ENCODE measurements at places on chromosomes 3 and 15.

DNA sequence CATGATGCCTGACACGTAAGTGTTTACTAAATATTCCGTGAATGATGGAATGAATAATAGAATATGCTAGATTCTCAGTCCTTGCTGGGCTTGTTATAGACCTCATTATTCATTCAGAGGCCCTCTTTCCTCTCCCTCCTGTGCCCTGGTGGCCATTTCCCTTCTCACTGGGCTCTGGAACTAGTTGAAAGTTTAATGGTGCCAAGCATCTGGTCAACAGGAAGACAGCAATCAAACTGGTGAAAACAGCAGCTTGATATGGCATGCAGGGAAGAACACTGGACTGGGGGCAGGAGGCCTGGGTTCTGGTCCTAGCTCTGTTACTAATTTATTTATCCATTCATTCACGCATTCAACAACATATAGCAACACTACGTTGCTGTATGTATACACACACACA lies 3.7 kb upstream of the APOD start:
- no peaks in the 10 kb centered on the region for H3K27me3 ChIP-seq
- no peak overlapping the region for H3K27ac ChIP-seq
- H3K4me1 ChIP-seq: no peaks in the 10 kb centered on the region
- no peak for DNase-seq

GRCh38 chr3:189841473-189842205 lies 210.4 kb downstream of the TP63 start:
- H3K4me1 ChIP-seq: no peaks in the 10 kb centered on the region
- H3K27ac ChIP-seq: no peak overlapping the region
- H3K36me3 ChIP-seq: no peaks in the 10 kb centered on the region

GRCh38 chr15:49439678-49440395 lies 16.8 kb downstream of the FGF7 start:
- H3K27ac ChIP-seq: no peak overlapping the region
- no peak for DNase-seq
- H3K4me1 ChIP-seq: no peaks in the 10 kb centered on the region
- no peak overlapping the region for H3K4me3 ChIP-seq
- H3K27me3 ChIP-seq: no peaks in the 10 kb centered on the region
- H3K36me3 ChIP-seq: no peaks in the 10 kb centered on the region

DNA sequence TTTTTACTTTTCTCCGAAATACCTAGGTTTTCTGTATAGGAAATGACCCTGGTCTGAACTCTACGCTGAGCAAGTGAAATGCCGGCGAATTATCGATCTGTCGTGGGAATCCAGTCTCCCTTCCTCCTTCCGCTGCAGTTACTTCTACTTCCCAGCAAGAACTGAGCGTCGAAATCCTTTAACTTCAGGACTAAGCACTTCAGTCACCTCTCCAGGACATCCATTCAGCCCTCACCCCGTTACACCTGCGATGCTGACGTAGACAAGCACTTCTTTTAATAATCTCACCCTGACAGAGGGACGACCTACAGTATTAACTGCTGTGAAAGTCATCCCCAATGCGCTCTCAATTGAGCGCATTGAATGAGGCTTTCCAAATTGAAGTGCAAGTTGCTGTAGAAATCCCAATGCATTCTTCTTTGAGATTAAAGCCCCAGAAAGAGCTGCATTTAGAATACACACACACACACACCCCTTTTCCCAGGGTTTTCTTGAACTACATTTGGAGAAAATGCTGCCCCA lies 1.3 kb downstream of the TOP2B start:
- H3K27ac ChIP-seq: no peak overlapping the region
- peak overlapping the region; percentile 63 for H3K4me3 ChIP-seq
- H3K27me3 ChIP-seq: no peaks in the 10 kb centered on the region
- H3K36me3 ChIP-seq: no peaks in the 10 kb centered on the region

DNA sequence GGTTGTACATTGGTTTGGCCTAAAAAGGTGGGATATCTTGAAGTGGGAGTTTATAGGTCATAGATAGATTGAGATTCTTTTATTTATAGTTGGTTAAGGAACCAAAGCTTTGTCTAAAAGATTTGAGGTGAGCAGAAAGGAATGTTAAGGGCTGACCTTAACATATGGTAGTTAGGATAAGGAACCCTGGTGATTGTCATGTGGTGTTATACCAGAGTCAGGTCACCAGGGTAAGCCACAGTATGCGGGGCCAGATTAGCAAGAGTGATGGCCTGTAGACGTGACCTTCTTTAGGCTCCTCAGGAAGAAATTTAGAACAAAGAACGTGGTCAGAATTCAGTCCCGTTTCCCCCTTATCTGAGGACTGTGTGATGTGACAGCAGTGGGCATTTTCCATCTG lies 249.2 kb downstream of the GABRG3 start:
- H3K27me3 ChIP-seq: no peaks in the 10 kb centered on the region
- no peaks in the 10 kb centered on the region for H3K36me3 ChIP-seq
- no peak overlapping the region for H3K4me3 ChIP-seq
- no peak for DNase-seq

DNA sequence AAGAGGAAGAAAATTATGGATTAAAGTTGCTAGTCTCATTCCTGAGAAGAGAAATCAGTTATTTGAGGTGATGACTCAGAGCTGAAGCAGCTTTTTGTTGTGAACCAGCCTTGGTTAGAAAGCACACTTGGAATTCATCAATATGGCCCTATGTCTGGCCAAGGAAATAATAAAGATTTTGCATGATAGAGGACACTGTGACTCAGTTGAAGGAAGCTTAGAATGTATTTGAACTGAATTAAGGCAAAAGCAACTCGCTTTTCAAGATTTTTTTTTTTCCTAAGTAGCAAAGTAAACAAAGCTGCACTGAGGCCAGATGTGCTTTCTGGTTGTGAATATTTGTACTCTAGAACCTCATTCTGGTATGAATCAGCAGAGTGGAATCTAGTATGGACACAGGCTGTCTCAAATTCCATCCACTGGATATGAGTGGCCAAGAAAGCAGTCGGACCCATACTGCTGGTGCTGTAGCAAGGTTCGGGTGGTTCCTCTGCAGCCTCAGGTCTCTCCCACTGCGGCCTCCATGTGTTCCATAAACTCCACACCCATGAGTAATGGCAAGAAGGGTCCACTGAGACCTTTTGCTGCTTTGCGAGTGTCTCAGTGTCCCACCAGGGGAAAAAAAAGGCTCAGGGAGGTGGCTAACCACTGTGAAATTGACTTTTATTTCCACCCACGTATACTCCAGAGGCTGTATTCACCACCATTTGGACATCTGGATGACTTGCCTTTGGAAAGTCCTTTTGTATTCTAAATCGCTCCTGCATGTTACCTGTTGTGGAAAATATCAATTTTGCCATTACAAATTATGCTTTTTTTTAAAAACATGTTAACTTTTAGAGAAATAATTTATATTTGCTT lies 53.1 kb downstream of the TGFBR2 start:
- DNase-seq: no peak
- no peak overlapping the region for H3K27ac ChIP-seq
- H3K4me1 ChIP-seq: peaks cover 3% of the 10 kb centered on the region
- H3K27me3 ChIP-seq: no peaks in the 10 kb centered on the region

- no peaks in the 10 kb centered on the region for H3K27me3 ChIP-seq
- DNase-seq: no peak
- no peaks in the 10 kb centered on the region for H3K36me3 ChIP-seq
Measured at GRCh38 chr3:112681822-112682325, 40.9 kb upstream of the CCDC80 start.

DNA sequence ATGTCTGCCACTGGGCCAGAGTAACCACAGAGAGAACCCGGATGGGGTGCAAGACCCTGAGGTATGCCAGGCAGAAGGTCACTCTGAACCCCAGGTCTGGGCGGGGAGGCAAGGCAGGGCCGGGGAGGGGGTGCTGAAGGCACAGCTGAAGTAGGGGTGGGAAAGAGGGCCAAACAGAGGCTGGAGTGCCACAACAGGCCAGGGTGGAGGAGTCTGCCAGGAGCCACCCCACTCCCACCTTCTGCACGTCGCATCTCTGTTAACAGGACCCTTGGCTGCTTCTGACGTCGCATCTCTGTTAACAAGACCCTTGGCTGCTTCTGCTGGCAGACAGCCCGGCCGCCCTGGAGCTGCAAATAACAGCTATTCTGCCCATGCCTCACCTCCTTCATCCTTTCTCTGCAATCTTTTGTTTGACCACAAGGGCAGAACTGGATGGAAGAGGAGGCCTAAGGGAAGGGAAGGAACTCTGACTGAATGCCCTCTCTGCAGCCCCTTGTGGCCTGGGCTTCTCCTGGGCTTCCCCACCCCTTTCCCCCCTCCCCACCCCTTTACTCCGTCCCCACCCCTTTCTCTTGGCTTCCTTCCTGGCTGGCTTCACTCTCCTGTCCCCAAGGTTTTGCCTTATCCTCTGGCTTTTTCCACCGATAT lies 20.6 kb upstream of the FBLN2 start:
- H3K36me3 ChIP-seq: no peaks in the 10 kb centered on the region
- peaks cover 9% of the 10 kb centered on the region for H3K4me1 ChIP-seq
- peak; percentile 60 for DNase-seq
- no peak overlapping the region for H3K4me3 ChIP-seq
- no peak overlapping the region for H3K27ac ChIP-seq

DNA sequence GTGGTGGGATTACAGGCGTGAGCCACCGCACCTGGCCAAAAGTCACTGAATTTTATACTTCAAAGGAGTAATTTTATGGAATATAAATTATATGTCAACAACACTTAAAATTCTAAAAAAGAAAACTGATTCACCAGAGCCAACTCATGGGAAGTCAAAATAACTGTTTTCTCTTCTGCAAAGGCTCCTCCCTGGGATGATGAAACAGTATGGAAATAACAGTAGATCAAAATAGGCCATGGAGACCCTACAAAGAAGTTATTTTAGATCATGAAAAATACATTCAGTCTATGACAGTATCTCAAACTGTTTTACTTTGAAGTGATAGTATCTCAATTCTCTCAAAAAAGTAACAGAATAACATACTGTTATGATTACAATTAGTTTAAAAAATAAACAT lies 102.7 kb downstream of the IGSF11 start:
- H3K36me3 ChIP-seq: no peaks in the 10 kb centered on the region
- H3K27ac ChIP-seq: no peak overlapping the region
- DNase-seq: no peak
- H3K4me3 ChIP-seq: no peak overlapping the region
- no peaks in the 10 kb centered on the region for H3K4me1 ChIP-seq

DNA sequence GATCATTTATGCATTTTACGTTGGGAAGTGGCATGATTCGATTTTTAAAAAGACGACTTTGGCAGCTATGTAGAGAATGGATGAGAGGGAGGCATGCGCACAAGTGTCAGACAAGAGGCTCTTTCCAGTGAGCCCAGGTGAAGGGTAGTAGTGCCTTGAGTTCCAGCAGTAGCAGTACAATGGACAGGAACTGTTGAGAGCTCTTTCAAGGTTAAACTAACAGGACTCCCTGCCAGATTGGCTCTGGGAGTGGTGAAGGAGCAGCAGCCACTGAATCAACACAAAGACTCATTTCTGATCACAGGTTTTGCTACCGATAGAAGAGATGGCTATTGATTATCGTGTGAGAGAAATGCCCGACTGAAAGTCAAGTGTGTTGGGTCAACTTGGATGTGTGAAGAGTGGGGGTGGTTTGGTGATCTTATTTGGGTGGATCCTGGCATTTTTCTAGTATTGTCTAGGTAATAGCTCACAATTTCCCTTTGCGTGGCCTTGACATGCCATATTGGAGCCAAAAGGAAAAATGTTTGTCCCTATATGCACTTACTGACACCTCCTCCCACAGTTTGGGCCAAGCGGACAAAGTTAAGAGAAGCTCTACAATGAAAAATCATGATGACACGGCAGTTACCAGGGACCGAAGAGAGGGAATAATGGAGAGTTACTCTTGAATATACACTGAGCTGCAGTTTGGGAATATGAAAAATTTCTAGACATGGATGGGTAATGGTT lies 81.6 kb upstream of the MDFIC2 start:
- H3K4me1 ChIP-seq: no peaks in the 10 kb centered on the region
- no peak overlapping the region for H3K4me3 ChIP-seq
- no peaks in the 10 kb centered on the region for H3K27me3 ChIP-seq
- H3K27ac ChIP-seq: no peak overlapping the region
- DNase-seq: no peak
- no peaks in the 10 kb centered on the region for H3K36me3 ChIP-seq

- no peak for DNase-seq
- no peaks in the 10 kb centered on the region for H3K27me3 ChIP-seq
- no peak overlapping the region for H3K27ac ChIP-seq
Measured at GRCh38 chr3:111581403-111582119, 13.6 kb downstream of the ZBED2 start.

DNA sequence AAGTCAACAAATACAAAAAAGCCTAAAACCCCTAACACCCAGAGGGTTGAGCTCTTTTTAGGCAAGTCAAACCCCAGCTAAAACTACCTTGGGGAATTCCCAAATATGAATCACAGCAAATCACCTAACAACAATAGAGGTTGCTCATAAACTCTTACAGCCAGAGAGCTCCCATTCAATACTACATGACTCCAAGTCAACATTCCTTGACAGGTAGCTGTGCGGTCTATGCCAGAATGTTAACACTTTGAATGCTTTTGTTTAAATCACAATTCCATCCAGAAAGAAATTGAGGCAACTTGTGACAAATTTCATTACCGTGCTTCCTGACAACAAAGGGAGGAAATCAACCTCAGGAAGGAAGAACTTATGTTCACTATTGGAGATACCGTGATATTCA lies 7.5 kb upstream of the UACA start:
- no peaks in the 10 kb centered on the region for H3K27me3 ChIP-seq
- H3K4me3 ChIP-seq: no peak overlapping the region
- H3K27ac ChIP-seq: no peak overlapping the region
- H3K4me1 ChIP-seq: no peaks in the 10 kb centered on the region
- DNase-seq: no peak
- no peaks in the 10 kb centered on the region for H3K36me3 ChIP-seq

- H3K4me1 ChIP-seq: no peaks in the 10 kb centered on the region
- no peaks in the 10 kb centered on the region for H3K27me3 ChIP-seq
- DNase-seq: no peak
- H3K36me3 ChIP-seq: peaks cover 6% of the 10 kb centered on the region
- no peak overlapping the region for H3K4me3 ChIP-seq
Measured at GRCh38 chr3:197782230-197782629, 8.8 kb upstream of the LRCH3 start.

DNA sequence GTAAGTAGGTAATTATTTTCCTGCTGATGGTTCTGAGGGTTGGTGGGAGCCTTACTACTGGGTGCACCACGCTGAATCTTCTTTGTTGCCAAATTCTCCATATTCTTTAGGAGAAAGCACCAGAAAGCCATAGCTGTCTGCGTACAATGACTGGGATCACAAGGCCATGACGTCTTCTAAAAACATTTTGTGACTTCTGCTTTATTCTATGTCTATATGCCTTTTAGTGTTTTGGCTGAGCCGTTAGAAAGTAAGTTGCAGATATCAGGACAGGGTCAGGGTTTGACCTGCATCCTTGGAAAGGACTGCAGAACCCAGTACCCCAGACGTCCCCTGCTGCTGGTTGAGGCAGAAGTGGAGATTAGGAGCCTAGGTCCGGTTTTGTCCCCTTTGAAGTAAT lies 95.6 kb downstream of the DNASE1L3 start:
- H3K36me3 ChIP-seq: peaks cover 16% of the 10 kb centered on the region
- no peaks in the 10 kb centered on the region for H3K4me1 ChIP-seq
- no peak for DNase-seq
- H3K4me3 ChIP-seq: no peak overlapping the region

Measured in iPS DF 6.9 (cell line).